NT2/D1 (cell line): ENCODE measurements at places on chromosomes 2 and 18.

DNA sequence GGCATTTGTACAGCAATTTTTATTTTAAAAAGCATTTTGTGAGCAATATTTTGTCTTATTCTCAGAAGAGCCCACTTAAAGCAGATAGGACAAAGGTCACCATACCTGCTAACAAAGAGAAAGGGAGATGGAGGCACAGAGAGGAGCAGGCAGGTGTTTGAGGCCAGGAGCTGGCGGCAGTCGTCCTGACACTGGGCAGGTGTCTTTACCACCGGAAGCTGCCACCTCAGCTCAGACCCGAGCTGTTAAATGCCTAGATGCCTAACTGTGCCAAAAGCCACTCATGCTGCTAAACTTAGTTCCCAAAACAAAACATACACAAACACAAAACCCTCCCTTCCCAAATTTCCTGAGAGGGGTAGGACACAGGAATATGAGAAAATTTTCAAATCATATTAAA lies 120.9 kb downstream of the CNTNAP5 start:
- no peak for DNase-seq

GRCh38 chr2:96763511-96764252 lies 3.0 kb downstream of the CNNM4 start:
- no peak for DNase-seq

DNA sequence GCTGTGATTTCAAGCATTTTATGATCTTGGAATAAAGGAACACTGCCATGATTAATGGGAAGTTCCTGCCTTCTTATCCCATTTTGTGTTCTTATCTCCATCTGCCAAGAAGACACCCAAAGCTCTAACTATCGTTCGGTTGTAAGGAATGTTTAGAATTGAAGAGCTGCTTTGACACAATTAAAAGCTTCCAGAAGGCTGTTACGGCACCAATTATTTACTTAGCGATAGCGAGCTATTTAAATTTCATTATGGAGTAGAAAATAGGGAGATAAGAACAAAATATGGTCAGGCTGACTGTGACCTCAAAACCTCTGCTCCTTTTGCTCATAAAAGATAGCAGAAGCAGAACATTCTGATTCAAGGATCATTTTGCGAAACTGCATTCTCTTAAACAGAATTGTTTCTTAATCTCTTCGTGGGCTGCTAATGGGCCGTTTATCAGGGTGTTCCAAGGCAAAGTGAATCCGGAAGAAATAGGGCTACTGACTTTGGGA lies 101.6 kb downstream of the SLC4A3 start:
- DNase-seq: no peak

GRCh38 chr2:114010001-114010400 lies 120.1 kb downstream of the ACTR3 start:
- no peak for DNase-seq

- no peak for DNase-seq
These were observed 12.1 kb upstream of the COPS8 start for GRCh38 chr2:237073552-237073951.

- DNase-seq: no peak
These were observed 1.2 kb upstream of the ZCCHC2 start for GRCh38 chr18:62521593-62521992.

GRCh38 chr2:70596739-70597138 lies 43.1 kb upstream of the TGFA start:
- no peak for DNase-seq

DNA sequence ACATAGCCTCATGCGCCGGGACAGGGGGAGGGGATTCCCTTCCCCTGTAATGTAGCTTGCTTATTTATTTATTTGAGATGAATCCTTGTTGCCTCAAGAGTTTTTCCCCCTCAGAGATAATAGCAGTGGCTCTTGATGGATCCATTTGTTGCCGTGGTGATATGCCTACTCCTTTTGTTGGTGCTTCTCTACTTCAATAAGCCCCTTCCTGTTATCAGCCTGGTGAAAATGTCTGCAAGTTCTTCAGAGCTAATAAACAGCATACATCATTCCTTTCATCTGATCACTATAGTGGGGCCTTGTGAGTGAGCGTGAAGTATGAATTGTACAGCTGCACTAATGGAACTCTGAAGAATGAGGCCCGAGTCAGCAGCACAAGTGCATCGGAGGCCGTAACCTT lies 19.4 kb downstream of the FZD5 start:
- no peak for DNase-seq

- no peak for DNase-seq
These were observed 30.7 kb upstream of the CALCRL start for GRCh38 chr2:187478719-187479118.
